Endothelial cell of umbilical vein (primary cell): ENCODE measurements at places on chromosomes 2 and 18. TPM values are rescaled to one million over a fixed set of nuclear protein-coding genes. Genes with fewer than 3 reads are reported as not detected.

GRCh38 chr2:59066787-59067399 is 825.8 kb upstream of the FANCL start:
- DNase-seq: no peak
- H3K4me3 ChIP-seq: no peak overlapping the region
- no peaks in the 10 kb centered on the region for H3K36me3 ChIP-seq
- H3K27ac ChIP-seq: no peak overlapping the region

DNA sequence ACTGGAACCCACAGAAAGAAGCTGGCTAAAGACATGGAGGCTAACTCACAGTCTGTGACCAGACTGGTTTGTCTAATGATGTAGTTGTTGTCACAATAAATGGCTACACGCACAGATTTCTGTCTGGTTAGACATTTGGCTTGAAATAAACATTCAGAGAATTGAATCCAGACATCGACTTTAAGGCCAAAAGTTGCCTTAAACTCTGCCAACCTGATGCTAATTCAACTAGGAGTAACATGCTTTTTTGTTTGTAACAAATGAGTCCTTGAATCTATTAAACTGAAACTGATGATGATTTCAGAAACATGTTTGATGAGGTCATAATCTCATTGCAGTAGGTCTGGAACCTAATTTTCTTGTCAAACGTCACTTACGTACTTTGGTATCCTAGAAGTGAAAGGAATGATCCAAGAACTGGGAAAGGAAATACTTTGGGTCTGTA is 123.8 kb downstream of the ERBB4 start:
- H3K4me1 ChIP-seq: no peaks in the 10 kb centered on the region
- H3K4me3 ChIP-seq: no peak overlapping the region
- DNase-seq: no peak
- no peaks in the 10 kb centered on the region for H3K36me3 ChIP-seq

Gene LRP2
- total RNA-seq: not detected in 2 replicates

DNA sequence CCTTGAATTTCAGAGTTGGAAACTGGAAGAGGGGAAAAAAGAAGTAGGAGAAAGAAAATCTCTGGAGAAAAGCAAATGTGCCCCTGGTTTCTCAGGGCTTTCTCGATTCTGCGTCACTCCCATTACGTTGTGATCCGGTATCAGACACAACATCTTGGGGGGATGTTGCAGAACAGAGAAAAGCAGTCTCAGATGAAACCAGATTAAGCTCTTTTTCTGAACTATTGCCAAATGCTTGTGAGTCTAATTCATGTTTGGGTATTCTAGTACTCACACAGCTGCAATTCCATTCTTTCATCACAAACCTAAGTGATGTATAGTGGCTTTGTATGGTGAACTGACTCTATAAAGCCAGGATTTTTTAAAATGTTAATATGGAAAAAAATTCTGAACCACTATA is 233.2 kb downstream of the TCF4 start:
- H3K36me3 ChIP-seq: peaks cover 14% of the 10 kb centered on the region
- H3K4me3 ChIP-seq: no peak overlapping the region
- peaks cover 34% of the 10 kb centered on the region for H3K4me1 ChIP-seq
- H3K27ac ChIP-seq: no peak overlapping the region

Gene LRP1B
- 0.07 TPM in 2 replicates for total RNA-seq

DNA sequence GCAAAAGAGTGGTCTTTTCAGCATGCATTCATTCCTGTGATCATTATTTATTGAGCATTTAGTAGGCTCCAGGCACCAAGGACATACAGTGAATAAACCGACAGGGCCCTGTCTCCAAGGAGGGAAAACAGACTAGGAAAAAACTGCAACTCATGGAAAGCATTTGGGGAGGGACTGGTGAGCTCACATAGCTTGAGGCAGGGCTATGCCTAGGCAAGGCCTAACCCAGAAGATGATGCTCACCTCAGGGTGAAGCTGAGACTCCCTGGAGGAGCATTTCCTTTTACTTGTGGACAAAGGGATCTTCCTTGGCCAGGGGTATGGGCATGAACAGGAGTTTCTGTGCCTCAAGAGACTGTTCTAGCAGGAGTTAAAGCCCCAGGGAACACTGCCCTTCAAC is 3.9 kb downstream of the CXCR1 start:
- no peaks in the 10 kb centered on the region for H3K36me3 ChIP-seq
- H3K27ac ChIP-seq: no peak overlapping the region
- no peak for DNase-seq

- H3K4me1 ChIP-seq: peaks cover 48% of the 10 kb centered on the region
- H3K27ac ChIP-seq: no peak overlapping the region
- DNase-seq: no peak
- no peaks in the 10 kb centered on the region for H3K36me3 ChIP-seq
- no peaks in the 10 kb centered on the region for H3K27me3 ChIP-seq
Observed at GRCh38 chr2:85253890-85254289, 73.9 kb downstream of the TGOLN2 start.

Gene RAMP1
- total RNA-seq: not detected in 2 replicates

- DNase-seq: no peak
- H3K36me3 ChIP-seq: no peaks in the 10 kb centered on the region
- H3K4me1 ChIP-seq: no peaks in the 10 kb centered on the region
- no peak overlapping the region for H3K27ac ChIP-seq
- no peak overlapping the region for H3K4me3 ChIP-seq
Observed at GRCh38 chr2:61950571-61951315, 45.3 kb downstream of the COMMD1 start.

Gene IL1B
- total RNA-seq: not detected in 2 replicates

DNA sequence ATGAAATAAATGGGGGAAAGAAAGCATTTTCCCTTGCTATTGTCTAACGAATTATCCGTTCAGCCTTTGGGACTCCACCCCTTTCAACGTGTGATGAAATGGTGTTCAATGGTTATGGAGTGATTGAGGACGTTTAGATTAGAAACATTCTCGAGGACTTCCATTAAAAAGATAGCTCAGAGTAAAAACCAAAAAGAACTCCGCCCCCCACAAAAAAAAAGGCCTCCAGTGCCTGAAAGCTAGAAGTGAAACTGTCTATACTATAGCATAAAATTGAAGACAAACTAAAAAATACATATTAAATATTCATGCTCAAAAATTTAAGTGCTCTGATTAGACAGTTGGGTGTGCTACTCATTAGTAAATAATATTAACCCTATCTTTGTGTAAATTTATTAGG is 3.0 kb upstream of the ZNF516 start:
- peaks cover 9% of the 10 kb centered on the region for H3K27me3 ChIP-seq
- no peak overlapping the region for H3K27ac ChIP-seq
- H3K4me3 ChIP-seq: no peak overlapping the region
- no peak for DNase-seq
- peaks cover 12% of the 10 kb centered on the region for H3K4me1 ChIP-seq
- no peaks in the 10 kb centered on the region for H3K36me3 ChIP-seq

DNA sequence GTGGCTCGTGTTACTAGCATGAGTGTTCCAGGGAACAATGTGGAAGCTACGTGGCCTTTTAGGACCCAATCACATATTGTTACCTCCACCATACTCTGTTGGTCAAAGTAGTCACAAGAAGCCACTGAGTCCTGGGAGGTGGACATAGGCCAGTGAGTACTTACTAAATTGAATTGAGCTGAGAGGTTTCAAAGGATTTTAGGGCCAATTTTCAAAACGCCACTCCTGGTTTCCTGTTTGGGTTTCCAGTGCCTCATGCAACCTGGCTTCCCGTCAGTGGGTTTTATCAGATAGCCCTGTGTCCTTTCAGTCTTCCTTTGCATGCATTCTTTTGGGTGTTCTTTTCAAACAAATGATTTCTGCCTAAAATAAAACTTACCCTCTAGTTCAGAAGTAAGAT is 56.3 kb downstream of the FBLN7 start:
- no peak overlapping the region for H3K27ac ChIP-seq
- no peaks in the 10 kb centered on the region for H3K36me3 ChIP-seq

DNA sequence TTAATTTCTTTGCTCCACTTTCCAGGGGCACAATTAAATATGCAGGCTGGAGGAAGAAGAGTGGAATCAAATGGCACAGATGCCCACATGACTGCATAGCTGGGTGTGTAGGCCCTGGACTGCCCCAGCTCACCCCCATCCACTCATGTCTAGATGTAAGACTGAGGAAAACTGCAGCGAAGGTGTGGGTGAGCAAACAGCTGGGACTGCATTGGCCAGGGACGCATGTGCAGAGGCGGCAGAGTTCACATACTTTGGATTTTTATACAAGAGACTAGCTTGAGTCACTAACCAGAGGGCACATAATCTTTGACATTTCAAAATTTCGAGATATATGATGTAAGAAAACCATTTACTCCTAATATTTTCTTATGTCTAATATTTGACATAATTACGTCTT is 60.1 kb downstream of the SPIRE1 start:
- H3K36me3 ChIP-seq: no peaks in the 10 kb centered on the region
- no peaks in the 10 kb centered on the region for H3K27me3 ChIP-seq
- DNase-seq: peak; percentile 79
- H3K27ac ChIP-seq: peak overlapping the region; percentile 87
- no peak overlapping the region for H3K4me3 ChIP-seq

Gene TMEM247
- not detected in 2 replicates for total RNA-seq

DNA sequence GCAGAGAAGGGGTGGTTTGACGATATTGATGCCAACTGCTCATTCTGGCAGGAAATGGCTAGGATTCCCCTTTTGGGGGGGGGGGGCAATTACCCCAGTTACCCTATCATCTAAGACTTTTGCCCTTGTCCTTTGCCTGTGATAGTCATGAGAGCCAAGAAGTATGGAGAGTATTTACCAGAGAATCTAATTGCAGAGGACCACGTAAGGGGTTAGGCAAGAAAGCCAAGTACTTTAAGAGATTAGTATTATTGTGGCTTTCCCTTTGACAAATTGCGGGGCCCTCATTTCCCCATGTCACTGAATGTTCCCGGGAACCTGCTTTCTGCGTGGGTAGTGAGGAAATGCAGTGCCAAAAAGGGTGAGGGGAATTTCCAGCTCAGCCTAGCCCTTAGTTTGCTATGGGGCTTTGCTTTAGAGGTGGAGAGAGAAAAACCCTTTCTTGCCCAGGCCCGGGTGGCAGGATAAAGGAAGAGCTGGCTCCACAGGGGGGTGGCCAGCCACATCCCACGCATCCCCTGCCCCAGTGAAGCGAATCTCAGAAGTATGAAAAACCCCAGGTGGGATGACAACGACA is 1.5 kb downstream of the AQP4 start:
- H3K27ac ChIP-seq: no peak overlapping the region
- H3K4me3 ChIP-seq: no peak overlapping the region
- peaks cover 2% of the 10 kb centered on the region for H3K27me3 ChIP-seq
- H3K36me3 ChIP-seq: no peaks in the 10 kb centered on the region

Gene IL1F10
- total RNA-seq: not detected in 2 replicates

Gene CYP27C1
- not detected in 2 replicates for total RNA-seq

GRCh38 chr2:157415591-157416101 is 28.2 kb downstream of the CYTIP start:
- H3K27me3 ChIP-seq: no peaks in the 10 kb centered on the region
- no peaks in the 10 kb centered on the region for H3K4me1 ChIP-seq
- H3K27ac ChIP-seq: no peak overlapping the region
- no peak overlapping the region for H3K4me3 ChIP-seq
- no peaks in the 10 kb centered on the region for H3K36me3 ChIP-seq

DNA sequence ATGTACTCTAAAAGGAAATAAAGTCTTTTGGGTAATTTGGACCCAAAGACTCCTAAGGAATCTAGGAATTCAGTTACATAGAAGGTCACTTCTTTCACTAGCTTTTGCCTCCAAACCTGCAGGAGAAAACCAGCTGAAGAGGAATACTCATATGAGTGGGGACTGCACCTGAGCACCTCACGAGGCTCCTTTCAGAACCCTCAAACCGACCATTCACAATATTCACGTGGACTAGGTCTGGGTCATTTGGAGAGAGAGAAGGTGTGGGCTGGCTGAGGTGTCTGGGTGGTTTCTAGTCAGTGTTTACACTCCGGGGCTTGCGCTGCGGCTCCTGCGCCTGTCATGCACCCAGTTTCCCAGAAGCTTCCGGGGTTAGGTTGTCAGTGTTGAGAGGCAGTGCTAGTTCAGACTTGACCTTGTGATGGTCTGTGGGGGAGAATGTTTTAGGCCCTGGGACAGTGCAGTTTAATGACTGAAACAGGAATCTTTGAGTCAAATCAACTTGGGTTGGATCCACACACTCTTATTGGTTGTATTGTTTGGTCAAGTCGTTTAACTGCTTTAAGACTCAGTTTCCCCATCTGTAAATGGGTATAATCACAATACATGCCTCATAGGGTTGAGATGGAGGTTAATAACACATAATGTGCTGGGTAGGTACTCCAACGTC is 78.4 kb downstream of the LIMS1 start:
- H3K4me1 ChIP-seq: peaks cover 28% of the 10 kb centered on the region
- no peaks in the 10 kb centered on the region for H3K36me3 ChIP-seq
- H3K27ac ChIP-seq: no peak overlapping the region
- no peaks in the 10 kb centered on the region for H3K27me3 ChIP-seq

- no peaks in the 10 kb centered on the region for H3K36me3 ChIP-seq
- no peaks in the 10 kb centered on the region for H3K27me3 ChIP-seq
- no peak overlapping the region for H3K27ac ChIP-seq
Observed at GRCh38 chr2:173161040-173161439, 85.4 kb downstream of the MAP3K20 start.

Gene NAT8
- total RNA-seq: not detected in 2 replicates

DNA sequence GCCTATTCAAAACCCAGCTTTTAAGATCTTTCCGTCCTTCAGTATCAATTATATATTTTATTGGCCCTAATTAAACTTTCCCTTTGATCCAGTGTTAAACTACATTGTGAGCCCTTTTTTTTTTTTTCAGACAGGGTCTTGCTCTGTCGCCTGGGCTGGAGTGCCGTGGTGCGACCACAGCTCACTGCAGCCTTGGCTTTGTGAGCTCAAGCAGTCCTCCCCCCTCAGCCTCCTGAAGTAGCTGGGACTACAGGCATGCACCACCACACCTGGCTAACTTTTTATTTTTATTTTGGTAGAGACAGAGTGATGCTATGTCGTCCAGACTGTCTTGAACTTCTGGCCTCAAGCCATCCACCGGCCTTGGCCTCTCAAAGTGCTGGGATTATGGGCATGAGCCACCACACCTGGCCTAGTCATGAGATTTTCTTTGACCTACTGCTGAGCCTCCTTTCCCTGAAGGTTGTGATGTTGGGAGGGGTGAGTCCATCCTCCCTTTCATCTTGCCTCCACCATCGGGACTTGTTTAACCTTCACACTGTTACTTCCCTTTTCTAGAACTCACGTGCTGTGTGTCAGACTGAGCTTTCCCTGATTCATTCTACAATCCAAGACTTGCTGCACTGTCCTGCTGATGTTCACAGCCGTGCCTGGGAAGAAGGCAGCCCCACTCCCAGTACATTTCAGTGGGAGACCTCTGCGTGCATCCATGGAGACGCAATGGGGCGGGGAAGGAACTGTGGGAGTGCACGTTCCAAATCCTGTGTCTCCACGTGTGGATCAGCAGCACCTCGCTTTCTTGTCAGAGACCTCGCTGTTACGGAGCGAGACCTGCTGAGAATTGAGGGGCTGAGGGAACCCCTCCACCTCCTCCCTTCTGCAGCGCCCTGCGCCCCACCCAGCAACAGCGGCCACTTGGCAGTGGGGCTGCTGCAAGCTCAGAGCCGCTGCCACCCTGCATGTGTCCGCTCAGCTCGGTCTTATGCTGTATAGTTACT is 10.8 kb downstream of the OXER1 start:
- H3K27ac ChIP-seq: no peak overlapping the region
- no peaks in the 10 kb centered on the region for H3K27me3 ChIP-seq
- peaks cover 7% of the 10 kb centered on the region for H3K36me3 ChIP-seq
- H3K4me3 ChIP-seq: no peak overlapping the region
- H3K4me1 ChIP-seq: no peaks in the 10 kb centered on the region
